ENCODE measurements at places on chromosomes 4 and X.

- no peak for DNase-seq
These were observed 9.7 kb downstream of the HS6ST2 start for GRCh38 chrX:132948648-132949260.

- DNase-seq = no peak
These were observed 84.8 kb downstream of the TMEM164 start for GRCh38 chrX:110087485-110088356.

- DNase-seq = peak; percentile 15
These were observed 93.0 kb downstream of the PHKA2 start for GRCh38 chrX:18890724-18891547.

GRCh38 chr4:98262431-98262830 lies 1.2 kb downstream of the RAP1GDS1 start:
- DNase-seq = peak; percentile 0

DNA sequence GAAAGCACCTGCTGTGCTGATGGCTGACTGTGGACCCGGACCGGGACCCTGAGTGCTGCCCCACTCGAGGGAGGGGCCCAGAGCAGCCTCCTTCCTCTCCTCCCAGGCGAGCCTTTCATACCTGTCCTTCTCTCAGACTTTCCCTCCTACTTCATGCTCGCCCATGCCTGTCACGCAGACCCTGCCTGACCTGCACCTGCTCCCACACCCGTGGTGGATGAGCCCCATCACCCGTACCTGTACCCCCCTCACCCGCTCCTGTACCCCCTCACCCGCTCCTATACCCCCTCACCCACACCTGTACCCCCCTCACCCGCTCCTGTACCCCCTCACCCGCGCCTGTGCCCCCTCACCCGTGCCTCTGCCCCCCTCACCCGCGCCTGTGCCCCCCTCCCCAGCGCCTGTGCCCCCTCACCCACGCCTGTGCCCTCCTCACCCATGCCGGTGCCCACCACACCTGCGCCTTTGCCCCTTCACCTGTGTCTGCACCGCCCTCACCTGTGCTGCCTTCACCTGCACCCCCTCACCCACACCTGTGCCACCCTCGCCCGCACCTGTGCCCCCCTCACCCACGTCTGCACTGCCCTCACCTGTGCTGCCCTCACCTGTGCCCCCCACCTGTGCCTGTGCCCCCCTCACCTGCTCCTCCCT lies 5.8 kb downstream of the MAEA start:
- DNase-seq = no peak

DNA sequence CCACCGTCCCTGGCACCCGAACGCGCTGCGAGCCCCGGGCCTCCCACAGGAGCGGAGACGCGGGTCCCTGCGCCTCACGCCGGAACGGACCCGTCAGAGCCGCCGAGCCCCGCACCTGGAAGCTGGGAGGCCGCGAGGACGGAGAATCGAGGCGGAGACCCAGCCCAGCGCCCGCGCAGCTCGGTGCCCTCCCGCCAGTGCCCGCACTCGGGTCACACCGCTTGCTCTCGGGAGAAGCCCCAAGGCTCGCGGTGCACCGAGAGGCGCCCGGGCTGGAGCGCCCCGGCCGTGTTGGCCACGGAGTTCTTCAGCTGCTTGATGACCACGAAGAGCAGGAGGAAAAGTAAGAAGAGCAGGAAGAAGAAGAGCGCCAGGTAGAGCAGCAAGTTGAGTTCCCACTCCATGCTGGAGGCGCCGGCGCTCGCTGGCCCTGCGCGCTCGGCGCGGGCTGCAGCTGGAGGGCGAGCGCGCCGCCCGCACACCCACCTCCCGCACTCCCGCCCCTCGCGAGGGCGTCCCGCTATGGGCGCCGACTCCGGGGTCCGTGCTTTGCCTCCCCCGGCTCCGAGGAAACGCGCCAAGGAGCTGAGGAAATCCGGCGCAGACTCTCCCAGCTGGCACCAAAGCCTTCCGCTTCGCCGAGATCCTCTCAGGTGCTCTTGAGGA lies at the start of gene SMIM43:
TSS of gene SMIM43 (minus strand) at position 463 of the 666 bp plus-strand sequence. CDS start at position 404, 59 bp downstream.
- DNase-seq = no peak
